NCI-H82 (cell line): ENCODE measurements at places on chromosomes 1 and 21.

- DNase-seq: no peak
Observed at GRCh38 chr1:40302475-40302874, 14.6 kb downstream of the COL9A2 start.

DNA sequence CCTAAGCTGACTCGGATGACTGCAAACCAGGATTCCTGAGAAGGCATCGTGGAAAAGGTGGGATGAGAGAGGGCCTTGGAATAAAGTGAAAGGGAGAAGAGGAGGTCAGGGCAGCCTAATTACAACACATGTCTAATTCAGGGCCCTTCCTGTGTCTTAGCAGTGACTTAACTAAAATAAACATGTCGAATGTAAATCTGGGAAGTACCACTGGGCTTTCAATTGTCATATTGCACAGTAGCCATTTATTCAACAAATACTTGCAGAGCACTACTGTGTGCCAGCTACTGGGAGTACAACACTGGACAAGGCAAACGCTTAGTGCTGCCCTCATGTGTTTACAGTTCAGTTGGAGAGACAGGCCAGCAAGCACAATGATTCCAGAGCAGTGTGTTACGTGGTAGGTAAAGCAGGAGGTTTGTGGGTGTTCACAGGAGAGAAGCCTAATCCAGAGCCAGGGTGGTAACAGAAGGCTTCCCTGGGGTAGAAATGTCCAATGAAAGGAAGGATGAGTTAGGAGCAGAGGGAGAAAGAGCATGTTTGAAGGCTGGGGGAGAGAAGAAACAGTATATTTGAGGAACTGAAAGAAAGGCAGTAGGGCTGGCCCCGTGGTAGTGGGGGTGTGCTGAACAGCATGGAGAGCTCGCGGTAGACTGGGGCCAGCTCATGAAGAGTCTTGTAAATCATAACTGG, 38.0 kb upstream of the RASAL2 start:
- DNase-seq: peak; percentile 31

DNA sequence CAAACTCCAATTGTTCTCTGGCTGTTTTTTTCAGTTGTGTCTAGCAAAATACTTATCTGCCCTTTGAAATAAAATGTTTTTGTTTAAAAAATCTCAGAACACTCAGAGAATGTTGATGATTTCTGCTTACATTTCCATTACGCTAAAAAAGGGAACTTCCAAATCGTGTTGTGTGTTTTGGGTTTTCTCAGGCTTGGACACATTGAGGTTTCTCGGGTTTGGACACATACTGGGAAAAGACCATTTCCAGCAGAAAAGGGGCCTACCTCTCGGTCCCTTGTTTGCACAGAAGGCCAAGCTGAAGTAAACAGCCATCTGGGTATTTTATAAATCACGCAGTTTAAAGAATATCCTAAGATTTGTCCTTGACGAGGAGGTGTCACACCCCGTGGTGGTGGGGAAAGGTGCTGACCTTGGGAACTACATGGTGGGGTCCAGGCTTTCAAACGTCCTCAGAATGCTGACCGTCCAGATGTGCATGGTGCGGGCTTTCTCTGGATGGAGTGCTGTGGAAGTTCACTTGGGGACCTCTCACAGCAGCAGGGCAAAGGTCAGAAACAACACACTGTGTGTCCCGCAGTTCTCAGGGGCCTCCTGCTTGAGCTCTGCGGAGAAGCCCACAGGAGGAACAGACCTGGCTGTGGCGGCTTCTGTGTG, 67.8 kb downstream of the SLC37A1 start:
- no peak for DNase-seq

- DNase-seq: no peak
Observed at GRCh38 chr1:183909672-183910071, 104.8 kb downstream of the RGL1 start.

DNA sequence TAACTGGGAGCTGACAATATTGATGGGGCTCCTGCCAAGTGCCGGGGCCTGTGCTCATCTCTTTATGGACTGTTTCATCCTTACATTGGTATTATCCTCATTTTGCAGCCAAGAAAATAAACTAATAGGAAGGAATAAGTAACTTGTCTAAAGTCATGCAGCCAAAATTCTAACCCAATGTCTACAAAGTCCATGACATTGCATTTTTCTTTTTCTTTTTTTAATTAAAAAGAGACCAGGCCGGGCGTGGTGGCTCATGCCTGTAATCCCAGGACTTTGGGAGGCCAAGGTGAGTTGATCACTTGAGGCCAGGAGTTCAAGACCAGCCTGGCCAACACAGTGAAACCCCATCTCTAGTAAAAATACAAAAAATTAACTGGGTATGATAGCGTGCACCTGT, 18.8 kb downstream of the DEGS1 start:
- no peak for DNase-seq

DNA sequence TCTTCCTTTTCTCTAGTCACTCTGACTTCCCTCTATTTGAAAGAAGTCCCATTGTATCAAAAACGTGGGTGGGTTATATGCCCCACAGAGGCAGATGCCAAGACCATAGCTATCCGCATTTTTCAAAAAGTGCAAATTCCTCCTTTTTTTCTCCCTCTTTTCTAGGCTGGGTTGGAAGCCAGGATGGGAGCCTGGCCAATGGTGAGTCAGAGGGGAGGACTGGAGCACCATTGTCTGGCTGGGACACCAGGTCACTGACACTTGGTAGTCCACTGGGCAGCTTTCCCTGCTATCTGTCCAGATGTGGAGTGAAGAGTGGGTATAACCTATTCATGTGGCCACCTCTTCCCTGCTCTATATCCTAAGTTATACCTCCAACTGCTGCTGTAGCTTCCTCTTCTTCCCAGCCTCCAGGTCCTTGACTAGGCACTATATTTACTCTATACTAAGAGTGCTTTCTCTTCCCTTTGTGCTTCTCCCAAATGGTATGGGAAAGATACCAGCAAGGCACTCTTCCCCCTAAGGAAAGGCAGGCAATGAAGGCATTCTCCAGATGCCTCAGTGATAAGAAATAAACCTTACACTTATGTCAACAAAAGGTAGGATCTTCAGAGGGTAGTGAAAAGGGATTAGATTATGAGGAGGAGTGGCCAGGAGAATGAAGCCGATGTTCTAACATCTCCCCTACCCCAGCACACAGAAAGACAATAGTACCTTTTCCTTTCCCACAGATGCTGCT, 12.9 kb downstream of the PI4KB start:
- no peak for DNase-seq

- DNase-seq: no peak
Observed at GRCh38 chr1:109514846-109515245, 5.3 kb upstream of the AMIGO1 start.

DNA sequence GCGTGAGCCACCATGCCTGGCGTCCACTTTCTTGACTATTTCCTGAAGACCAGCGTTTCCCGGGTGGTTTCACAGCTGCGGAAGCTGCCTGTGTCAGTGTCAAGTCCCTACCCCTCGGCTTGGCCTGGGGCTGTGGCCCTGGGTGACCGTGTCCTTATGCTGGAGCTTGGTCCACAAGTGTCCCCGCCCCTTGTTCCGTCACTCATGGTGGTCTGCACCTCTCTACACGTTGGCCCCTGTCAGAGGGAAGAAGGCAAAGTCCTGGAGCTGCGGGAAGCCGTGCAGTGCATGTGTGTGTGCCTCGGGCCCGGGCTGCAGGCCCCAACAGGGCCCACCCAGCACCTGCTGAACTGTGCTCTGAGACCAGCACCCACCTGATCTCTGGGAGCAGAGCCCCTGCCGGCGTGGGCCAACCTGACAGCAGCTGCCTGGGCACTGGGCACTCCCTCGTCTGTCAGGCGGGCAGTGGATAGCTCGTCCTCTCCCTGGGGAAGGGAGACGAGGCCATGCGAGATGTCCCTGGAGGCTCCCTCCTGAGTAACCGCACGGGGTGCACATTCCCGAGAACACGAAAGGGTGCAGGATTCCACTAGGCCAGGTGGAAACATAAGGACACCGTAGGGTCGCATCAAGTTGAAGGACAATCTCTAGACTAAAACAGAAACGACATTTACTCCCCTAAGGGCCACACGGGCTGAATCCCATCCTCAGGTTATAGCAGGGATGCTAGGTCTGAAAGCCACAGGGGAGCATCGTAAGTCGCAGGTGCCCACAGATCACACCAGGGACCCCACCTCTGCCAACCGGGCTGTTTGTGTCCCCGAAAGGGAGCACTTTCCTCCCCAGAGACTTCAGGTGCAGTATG, 2.4 kb upstream of the C1orf159 start:
- no peak for DNase-seq

DNA sequence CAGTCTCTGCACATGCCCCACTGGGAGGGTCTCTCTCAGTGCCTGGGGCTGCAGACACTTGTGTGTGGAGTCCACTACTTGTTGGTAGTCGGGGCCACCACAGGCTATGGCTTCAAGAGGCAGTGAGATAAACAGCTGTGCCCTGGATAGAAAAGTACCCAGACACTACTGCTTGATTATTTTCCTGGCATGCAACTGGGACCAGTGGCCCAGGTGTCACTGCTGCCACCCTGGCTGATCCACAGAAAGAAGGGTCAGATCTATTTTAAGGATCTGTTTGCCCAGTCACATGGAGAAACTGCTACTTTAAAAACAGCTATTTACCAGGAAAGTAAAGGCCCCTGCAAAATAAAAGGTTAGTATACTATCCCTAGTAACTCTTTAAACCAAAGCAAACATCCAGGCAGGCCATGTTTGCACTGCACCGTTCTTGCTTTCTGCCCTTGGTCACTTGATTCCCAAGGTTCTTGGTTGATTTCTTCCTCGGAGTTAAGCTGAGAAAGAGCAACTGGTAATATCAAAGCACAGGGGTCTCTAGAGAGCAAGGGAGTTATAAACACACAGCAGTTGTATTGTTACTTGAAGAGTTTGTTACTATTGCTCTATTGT, 99.9 kb downstream of the GLUL start:
- DNase-seq: no peak
